Stimulated activated CD8-positive, alpha-beta memory T cell treated with anti-CD3 and anti-CD28 coated beads, Interleukin-2, amount 100 ng/mL, for 1 hour (primary cell): ENCODE measurements at places on chromosomes 7 and 10.

DNA sequence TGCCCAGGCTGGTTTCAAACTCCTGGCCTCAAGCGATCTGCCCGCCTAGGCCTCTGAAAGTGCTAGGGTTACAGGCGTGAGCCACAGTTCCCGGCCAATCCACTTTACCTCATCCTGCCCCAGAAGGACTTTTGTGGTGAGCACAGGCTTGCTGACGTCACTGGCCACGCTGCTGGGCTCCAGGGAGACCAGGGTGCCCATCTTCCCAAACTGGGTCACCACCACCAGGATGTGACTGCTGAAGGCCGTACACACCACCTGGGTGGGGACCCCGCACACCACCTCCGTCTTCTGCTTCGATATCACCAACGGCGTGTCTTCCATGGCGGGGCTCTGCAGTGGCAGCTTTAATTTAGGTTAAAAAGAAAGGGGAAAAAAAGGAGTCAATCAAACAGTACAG is 816 bp downstream of the PSMG3 start:
- no peak for DNase-seq

GRCh38 chr10:122159141-122159970 is 111.7 kb upstream of the BTBD16 start:
- no peak for DNase-seq

DNA sequence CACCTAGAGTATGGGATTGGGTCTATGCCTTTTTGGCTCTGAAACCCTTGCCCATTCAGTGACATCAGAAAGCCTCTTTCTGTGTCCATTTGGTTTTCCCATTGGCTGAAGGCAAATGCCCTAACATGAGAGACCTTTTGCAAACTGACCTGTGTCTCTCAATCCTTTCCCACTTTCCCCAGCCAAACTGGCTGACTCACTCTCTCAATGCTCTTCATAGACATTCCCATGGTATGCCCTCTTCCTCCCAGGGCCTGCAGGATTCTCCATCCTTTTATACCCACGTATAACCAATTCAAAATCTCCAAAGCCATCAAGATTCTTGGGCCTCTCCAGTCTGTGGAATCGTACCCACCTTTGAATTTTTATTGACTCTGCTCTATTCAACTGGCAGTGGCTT is 563.3 kb downstream of the GATA3 start:
- no peak for DNase-seq

DNA sequence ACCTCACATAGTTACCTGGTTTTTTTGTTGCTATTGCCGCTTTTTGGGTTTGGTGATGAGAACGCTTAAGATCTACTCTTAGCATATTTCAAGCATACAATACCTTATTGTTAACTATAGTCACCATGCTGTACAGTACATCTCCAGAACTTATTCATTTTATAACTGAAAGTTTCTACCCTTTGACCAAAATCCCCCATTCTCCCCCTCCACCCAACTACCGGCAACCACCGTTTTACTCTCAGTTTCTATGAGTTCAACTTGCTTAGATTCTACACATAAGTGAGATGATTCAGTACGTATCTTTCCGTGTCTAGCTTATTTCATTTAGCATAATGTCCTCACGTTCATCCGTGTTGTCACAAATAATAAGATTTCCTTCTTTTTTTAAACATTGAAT is 86.7 kb upstream of the IL6 start:
- DNase-seq: no peak

DNA sequence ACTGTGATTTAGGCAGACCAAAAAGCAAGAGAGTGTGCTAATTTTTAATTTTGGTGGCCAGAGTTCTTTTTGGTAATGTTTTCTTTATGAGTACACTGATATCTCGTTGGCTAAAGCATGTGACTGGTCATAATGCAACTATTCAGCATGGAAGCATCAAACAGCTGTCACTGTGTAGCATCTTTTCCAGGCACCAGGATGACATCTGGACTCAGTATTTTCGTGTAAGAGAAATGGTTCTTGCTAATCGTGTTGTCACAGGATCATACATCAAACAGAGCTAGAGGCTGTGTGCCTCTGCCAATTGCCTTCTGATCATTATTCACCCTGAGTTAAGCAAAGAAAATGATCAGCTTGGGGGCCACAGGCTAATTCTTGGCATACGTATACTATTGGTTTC is 118.9 kb downstream of the SND1 start:
- no peak for DNase-seq

- no peak for DNase-seq
Measured at GRCh38 chr7:2123360-2123759, 109.4 kb downstream of the MAD1L1 start.

DNA sequence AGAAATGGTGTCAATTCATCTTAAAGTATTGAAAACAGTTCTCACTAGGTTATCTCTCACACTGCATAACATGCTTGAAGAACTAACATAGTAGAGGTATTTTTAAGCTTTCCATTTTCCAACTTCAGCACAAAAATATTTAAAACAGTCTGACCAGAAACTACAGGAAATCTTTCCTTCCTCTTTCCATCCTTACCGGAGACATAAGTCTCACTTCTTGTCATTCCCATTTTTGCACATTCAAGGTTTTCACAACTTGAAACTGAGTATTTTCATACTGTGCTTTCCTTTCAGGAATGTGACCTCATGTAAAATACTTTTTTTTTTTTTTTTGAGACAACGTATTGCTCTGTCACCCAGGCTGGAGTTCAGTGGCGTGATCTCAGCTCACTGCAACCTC is 45.2 kb downstream of the ARHGAP12 start:
- no peak for DNase-seq

- DNase-seq: no peak
Measured at GRCh38 chr10:34150103-34150502, 665.0 kb downstream of the PARD3 start.

DNA sequence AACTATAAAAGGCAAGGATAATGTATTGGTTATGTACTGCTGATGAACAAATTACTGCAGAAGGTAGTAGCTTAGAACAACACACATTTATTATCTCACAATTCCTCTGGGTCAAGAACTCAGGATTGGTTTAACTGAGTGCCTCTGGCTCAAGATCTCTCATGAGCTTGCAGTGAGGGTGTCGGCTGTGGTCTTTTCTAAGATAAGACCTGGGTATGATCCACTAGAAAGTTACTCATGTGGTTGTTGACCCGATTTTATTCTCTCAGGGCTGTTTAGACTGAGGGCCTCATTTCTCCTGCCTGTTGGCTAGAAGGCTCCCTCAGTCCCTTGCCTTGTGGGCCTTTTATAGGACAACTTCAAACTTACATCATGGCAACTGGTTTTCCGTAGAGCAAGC is 86.7 kb downstream of the VWDE start:
- no peak for DNase-seq

DNA sequence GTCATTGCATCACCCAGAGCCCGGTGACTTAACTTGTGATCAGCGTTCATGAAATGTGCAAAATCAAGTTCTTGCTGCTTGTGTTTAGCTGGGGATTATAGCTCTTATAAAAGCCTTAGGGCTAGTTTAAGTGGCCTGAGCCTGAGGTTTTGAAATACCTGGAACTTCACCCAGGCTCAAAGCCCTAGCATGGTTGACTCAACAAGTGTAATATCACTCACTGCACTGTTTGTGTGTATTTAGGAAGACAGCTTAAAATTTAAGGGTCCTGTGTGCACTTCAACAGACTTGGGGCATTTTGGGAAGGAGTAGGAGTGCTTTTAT is 489.5 kb downstream of the GATA3 start:
- DNase-seq: no peak

DNA sequence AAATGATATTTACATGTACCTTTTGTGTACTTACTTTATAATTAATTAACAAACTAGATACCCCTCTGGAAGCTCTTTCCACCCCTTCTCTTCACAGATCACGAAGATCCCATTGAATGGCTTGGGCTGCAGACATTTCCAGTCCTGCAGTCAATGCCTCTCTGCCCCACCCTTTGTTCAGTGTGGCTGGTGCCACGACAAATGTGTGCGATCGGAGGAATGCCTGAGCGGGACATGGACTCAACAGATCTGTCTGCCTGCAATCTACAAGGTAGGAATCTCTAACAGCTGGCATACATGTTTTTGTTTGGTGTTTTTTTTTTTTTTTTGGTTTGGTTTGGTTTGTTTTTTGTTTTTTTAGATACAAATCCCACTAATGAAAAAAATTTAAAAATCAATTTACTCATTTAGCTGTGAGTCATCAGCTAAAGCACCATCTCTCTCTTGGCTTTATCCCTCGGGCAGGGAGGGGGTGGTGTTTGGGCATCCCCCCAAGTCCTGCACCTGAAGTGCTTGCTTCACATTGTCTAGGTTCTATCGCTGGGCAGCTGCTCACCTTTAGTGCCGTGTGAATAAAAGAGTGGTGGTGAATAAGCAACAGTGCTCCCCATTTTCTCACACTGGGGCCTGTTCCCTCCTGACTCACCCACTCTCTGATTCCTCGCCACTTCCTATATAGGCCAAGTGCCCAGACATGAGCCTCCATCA is 68.9 kb downstream of the MET start:
- no peak for DNase-seq

DNA sequence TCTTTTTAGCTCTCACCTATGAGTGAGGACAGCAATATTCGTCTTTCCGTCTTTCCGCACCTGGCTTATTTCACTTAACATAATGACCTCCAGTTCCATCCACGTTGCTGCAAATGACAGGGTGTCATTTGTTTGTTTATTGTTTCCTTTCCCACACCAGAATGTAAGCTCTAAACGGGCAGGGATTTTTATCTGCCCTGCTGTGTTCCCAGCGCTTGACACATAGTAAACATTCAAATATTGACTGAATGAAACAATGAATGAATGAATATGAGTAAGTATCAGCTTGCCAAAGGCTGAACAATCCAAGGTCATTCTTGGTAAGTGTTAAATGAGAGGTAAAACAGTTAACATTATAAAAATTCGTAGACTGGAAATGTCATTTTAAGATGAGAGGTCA is 12.8 kb downstream of the SH3PXD2A start:
- no peak for DNase-seq

DNA sequence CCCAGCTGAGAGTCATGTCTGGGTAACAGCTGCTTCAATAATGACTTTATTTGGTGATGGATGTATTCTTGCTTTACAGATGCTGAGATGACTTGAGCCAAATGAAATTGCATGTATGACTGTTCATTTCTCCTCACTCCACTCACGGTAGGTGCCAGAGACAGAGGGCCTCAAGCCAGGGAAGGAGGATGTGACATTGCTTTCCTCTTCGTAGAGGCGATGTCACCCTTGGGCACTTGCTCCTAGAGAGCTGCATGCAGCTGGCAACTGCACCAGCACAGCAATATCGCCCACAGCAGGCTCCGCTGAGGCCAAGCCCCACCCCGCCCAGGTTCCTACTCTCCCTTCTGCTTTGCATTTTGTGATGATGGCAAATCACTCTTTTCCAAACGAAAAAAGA is 116.6 kb upstream of the AOAH start:
- DNase-seq: no peak

DNA sequence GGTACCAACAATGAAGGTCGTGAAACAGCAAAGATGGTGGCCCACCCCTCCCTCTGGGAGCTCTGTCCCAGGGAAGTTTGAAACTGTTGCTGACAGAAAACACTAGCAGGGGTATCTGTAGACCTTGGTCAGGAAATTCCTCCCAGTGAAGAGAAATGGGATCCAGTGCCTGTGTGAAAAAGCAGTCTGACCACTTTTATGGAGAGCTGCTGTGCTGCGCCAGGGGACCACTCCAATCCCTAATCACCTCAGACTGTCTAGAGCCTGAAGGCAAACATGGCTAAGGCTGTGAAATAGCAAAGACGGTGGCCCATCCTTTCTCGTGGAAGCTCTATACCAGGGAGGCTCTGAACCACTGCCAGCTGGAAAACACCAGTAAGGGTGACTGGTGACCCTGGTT is 38.3 kb upstream of the TMEM140 start:
- DNase-seq: no peak

DNA sequence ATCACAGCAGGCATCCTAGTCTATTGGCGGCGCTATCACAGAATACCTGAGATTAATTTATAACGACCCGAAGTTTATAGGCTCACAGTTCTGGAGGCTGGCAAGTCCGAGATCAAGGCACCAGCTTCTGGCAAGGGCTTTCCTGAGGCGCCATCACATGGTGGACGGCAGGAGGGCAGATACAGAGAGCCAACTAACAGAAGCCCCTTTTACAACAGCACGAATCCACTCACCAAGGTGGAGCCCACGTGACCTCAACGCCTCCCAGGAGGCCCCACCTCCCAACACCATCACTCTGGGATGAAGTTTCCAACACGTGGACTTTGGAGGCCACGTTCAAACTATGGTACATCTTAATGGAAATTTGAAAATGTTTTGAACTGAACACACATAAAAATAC is 255.3 kb downstream of the ELFN1 start:
- no peak for DNase-seq

- DNase-seq: no peak
Measured at GRCh38 chr7:37438906-37439652, 9.6 kb downstream of the ELMO1 start.

DNA sequence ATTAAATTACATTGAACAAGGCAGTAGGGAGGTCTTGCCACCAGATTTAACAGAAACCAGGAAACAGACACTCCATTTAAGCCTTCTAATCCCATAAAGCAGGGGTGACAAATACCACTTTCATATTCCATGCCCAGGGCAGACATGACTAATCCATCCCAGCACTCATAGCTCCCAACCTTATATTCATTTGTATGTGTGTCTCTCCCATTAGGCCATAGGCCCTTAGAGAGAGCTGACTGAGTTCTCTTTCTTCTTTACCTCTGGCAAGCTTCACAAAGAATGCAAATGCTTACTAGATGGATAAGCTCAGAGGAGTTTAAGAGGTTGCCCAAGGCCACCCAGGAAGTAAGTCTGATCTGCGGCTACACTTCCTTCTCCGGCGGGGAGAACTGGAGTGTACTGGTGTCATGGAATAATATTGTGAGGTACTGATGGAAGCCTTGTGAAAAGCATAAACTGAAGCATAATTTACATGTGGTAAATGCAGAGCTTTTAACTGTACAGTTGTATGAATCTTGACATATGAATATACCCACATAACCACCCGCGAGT is 239.7 kb upstream of the HABP2 start:
- DNase-seq: no peak

- no peak for DNase-seq
Measured at GRCh38 chr10:97768322-97769315, 3.2 kb downstream of the SFRP5 start.

DNA sequence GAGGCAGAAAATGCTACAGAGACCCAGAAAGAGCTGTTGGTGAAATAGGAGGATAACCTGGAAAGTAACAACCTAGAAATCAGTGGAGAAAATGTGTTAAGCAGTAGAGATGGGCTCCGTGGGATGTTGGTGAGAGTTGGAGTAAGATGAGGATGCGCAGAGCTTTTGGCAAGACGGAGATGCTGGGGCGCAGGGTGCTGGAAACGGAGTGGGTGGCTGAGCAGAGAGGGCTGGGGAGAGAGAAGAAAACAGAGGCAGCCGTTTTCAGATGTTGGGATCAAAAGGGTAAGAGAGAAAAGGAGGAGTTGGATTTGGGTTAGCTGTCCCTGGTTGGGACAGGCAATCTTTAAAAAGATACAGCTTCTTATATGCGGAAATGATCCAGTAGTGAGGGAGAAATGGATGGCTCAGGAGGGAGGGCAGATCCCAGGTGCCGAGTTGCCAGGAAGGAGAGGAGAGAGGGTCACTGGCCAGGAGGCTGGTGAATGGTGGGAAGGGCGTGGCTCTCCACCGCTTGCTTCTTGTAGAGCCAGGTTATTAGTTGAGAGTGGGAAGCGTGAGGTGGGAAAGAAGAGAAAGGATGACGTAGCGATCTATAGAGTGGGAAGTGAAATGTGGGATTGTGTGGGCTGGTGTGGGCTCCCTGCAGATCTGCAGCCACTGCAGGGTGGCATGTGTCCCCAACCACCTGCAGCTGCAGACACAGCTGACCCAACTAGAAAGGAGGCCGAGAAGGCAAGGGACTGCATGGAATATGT is 182.2 kb upstream of the SVIL start:
- DNase-seq: no peak

GRCh38 chr10:3757638-3758490 is 27.1 kb downstream of the KLF6 start:
- peak; percentile 48 for DNase-seq
